ENCODE measurements at places on chromosomes 5 and 9. TPM values are rescaled to one million over a fixed set of nuclear protein-coding genes. Genes with fewer than 3 reads are reported as not detected.

DNA sequence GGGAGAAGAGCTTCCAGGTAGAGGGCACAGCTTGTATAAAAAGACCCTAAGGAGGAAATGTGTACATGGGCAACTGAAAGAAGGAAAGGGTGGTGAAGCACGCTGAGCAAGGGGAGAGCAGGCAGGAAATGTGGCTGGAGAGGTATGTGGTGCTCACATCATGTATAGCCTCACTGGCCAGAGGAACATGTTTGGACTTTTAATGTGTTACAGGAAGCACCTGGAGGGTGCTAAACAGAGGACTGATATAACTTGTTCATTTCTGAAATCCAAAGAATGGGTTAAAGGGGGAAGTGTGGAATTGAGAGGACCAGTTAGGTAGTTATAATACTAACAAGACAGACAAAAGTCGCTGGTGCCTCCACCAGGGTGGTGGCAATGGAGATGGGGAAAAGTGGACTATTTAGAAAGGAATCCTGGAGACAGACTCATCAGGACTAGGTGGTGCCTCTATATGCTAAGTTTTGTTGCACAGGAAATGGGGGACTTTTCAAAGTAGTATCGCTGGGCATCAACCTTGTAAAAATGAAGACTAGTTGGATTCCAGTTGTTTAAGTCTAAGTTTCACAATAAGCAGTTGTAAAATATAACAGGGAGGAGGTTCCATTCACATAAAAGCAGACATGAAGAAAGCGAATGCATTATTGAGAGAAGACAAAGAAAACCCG lies 63.1 kb upstream of the CD180 start:
- DNase-seq, result no peak

- DNase-seq, result no peak
These were observed 69.1 kb downstream of the PPARGC1B start for GRCh38 chr5:149799119-149799623.

GRCh38 chr9:6567140-6567591 lies 78.4 kb downstream of the GLDC start:
- no peak for DNase-seq

DNA sequence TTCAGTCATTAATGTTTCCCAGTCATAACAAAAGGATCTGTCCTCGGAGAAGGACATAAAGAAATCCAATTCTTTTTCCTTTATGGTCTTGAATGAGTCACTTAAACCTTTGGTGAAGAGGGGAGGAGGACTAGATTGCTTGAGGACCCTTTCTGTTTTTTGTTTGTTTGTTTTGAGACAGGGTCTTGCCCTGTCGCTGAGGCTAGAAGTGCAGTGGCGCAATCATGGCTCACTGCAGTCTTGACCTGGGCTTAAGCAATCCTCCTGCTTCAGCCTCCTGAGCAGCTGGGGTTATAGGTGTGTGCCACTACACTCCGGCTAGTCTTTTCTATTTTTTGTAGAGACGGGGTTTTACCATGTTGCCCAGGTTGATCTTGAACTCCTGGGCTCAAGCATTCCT lies 12.3 kb downstream of the TIGD6 start:
- no peak for DNase-seq

- DNase-seq, result no peak
These were observed 463.2 kb upstream of the ADAMTS16 start for GRCh38 chr5:4676934-4677333.

DNA sequence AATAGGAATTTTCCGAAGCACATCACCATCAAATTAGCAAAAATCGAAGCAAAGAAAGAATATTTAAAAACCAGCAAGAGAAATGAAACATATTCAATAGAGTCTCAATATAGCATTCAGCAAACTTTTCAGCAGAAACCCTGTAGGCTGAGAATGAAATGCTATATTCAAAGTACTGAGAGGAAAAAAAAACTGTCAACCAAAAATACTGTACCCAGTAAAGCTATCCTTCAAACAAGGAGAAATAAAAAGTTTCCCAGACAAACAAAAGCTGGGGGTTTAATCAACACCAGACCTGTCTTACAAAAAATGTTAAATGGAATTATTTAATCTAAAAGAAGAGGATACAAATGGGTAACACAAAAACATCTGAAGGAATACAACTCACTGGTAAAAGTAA lies 116.0 kb downstream of the TRPM3 start:
- DNase-seq, result no peak

GRCh38 chr5:143874312-143874711 lies 62.4 kb downstream of the HMHB1 start:
- DNase-seq, result no peak

DNA sequence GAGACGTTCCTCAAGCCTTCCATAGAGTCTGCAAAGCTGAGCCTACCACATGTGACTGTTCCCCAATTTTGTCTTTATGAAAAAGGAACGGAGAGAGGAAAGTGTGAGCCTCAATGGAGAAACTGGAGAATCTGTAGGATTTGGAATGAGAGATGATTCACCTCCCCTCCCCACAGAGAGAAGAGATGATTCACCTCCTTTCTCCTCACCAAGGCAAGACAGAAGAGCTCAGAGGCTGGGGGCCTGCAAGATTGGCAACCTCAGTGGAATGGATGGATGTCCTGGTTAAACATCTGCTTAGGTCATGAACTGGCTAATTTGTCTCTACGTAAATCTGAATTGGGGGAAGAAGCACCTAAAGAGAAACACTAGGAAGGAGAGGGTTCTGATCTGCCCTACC lies 17.0 kb upstream of the MOCS2 start:
- DNase-seq, result no peak

- DNase-seq, result no peak
These were observed 211.3 kb downstream of the FAM114A2 start for GRCh38 chr5:153827397-153827796.

- DNase-seq, result peak; percentile 92
These were observed at the start of gene OXCT1 for GRCh38 chr5:41869724-41870626. Gene OXCT1 (minus strand): TSS chr5:41870425. CDS start chr5:41870358, 67 bp downstream.

DNA sequence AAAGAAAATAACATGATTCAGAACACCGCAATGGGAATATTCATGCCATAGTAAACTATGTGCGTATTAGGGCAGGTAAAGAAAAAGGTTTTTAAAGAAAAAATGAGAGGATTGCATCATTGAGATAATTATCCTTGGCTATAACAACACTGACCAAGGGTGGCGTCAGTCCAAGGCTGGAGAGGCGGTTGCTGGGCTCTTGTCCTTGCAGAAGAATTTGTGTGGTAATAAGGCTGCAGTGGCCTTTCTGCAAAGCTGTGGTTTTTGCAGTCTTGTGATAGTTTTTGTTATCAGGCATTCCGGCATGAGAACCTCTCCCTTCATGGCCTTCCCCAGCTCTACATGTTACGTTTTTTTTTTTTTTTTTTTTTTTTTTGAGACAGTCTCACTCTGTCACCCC lies 14.0 kb downstream of the BOD1 start:
- no peak for DNase-seq

DNA sequence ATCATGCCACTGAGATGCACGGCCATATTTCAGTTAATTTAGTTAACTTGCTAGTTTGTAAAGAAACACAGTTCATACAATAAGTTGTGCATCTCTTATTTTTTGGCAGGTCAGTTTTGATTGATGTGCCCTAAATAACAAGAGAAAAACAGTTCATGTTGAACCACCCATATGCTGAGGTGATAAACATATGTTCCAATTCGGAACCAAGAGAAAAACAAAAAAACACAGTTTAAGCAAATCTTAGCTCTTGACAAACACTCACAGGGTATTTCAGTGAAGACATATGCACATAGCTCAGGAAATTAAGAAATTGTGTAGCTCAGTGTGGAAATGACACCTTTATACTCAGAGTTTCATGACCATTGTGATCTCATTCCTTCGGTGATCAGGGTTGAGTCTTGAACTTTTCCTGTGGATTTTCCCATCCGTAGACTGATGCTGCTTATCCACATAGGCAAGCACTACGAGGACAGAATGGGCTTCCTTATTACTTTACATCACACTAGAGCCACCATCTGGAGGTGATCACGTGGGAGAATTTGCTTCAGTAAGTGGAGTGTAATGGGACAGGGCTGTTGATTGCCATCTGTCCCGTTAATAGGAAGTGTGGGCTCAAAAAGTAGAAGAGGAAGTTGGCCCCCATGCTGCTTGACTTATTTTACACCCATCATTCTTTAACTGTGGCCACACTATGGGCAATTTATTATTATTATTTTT lies 773.0 kb downstream of the MTRR start:
- no peak for DNase-seq

DNA sequence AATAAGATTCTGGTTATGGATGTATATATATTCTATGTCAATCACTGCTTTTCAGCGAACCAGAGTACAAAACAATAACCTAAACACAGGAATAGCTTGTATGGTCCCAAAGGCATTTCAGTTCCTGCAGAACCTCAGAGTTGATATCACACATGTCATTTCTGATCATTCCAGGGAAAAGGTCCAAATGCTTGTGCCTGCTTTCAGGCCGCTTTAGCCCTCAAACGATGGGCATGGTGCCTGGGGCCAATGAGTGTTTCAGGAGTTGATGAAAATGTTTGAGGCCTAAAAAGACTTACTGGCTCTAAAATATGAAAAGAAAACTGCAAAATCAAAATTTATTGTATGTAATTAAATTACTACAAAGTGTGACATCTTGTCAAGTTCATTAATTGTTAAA lies 22.8 kb downstream of the ANGPTL2 start:
- no peak for DNase-seq

GRCh38 chr5:142600611-142601358 lies 85.1 kb downstream of the FGF1 start:
- no peak for DNase-seq

GRCh38 chr9:104022083-104022482 lies 72.0 kb upstream of the SMC2 start:
- DNase-seq, result no peak

DNA sequence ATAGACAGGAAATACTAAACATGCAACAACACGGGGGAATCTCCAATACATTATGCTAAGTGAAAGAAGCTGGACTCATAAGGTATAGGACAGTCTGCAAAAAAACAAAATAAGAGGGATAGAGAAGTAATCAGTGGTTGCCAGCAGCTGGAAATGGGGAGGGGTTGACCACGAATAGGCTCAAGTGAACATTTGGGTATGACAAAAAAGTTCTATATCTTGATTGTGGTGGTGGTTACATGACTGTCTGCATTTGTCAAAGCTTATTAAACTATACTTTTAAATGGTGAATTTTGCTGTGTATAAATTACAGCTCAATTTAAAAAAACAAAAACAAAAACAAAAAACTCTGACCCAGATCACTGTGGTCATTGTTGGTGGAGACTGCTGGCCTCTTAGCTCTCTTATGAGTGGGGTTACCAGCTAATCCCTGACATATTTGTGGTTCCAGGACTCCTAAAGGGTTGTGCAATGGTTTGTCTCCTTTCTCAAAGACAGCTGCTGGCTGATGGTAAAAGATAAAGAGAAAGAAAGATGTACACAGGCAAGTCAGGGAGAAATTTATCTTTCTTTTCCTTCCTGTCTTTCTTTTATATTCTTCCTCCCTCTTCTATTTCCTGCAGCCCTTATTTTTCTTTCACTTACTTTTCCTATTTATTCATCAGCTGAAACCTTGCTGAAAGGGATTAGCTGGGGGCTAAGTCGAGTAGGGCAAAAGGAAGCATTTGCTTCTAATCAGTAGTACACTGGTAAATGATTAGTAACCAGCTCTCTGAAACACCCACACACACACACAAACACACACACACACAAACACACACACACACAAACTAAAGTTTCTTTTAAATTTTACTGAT lies 42.6 kb upstream of the APC start:
- DNase-seq, result no peak

DNA sequence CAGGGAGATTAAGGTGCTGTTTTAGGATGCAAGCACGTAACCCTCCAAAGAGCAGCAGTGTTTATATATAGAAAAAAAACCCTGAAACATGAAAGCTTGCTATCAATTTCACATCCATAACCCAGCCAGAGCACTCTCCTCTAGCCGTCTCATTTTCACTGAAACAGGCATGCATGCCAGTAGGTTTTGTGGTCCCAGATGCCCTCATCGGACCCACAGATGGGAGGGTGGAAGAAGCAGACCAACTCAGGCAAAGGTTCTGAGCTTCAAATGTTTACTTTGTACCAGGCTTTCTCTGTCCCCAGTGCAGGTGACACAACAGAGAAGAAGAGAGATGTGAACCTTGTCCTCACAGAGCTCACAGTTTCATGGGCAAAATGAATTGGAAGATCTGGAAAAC lies 127.4 kb upstream of the ATP10B start:
- no peak for DNase-seq

DNA sequence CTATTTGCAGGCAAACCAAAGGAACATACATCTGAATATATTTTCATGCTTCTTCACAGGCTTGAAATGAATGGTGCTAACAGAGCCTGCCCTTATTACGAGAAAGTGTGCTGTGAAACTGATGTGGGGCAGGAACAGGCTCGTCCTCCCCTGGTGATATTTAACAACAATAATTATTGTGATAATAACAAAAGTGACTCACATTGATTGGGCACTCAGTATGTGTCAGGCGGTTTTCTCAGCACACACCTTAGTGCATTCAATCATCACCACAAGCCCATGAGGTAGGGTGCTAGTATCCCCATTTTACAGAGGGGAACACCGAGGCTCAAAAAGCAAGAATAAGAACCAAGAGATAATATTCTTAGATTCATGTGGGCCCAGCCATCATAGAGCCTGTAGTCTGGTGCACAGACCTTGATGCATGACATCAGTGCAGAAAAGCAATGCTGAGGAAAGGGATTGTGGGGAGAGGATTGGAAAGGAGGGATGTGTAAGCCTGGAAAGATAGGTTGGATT lies 18.1 kb upstream of the BOD1 start:
- no peak for DNase-seq

- no peak for DNase-seq
These were observed 166.5 kb upstream of the IL12B start for GRCh38 chr5:159496773-159497172.

DNA sequence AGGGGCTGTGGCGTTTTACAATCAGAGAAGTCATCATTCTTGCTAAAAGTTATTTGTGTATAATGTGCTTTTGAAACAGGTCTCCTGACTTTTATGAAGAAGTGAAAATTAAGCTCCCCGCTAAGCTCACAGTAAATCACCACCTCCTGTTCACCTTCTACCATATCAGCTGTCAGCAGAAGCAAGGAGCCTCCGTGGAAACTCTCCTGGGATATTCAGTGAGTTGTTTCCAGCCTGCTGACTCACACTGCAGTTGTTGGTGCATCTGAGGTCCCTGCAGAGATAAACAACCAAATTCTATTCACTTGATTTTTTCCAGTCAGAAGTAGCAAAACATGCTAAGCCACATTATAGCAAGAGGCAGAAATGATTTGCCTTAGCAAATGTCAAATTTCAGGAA lies 156.7 kb downstream of the DOCK8 start:
- no peak for DNase-seq

DNA sequence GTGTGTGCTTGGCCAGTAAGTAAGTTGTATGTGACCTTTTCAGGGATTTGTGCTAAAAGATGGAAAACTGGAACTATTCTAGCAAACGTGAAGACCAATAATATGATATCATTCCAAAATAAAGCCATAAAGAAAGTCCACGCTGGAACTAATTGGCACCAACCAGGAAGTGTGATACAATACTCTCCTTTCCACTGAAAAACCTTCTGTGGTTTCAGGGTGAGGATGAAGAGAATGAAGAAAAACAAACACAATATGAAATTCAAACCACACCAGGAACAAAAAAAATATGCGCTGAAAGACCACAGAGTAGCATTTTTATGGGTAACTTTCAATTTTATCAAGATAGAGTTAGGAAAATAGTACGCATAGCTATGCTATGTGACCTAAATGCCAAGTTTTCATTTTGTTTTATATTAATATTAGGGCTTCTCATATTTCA lies 105.8 kb downstream of the EFNA5 start:
- no peak for DNase-seq

CTXN3 gene
- not detected for total RNA-seq

TSSK1B gene
- not detected for total RNA-seq

PCDHA9 gene
- total RNA-seq, result 0.22 TPM

GLRX gene
- 155 TPM for total RNA-seq

OR1Q1 gene
- total RNA-seq, result not detected

IL31RA gene
- total RNA-seq, result not detected

GFI1B gene
- not detected for total RNA-seq

LRRC26 gene
- total RNA-seq, result not detected

PCDHA2 gene
- total RNA-seq, result not detected

All from mesenteric fat pad (tissue), 1 donor.